ENCODE measurements at places on chromosomes 2 and 18.

GRCh38 chr2:9815844-9816279 lies 27.4 kb upstream of the TAF1B start:
- DNase-seq, result no peak

GRCh38 chr2:3238951-3239841 lies 138.4 kb downstream of the EIPR1 start:
- DNase-seq, result no peak

- no peak for DNase-seq
Measured at GRCh38 chr2:241534293-241534692, 24.3 kb upstream of the BOK start.

GRCh38 chr18:55078303-55078932 lies 119.2 kb upstream of the CCDC68 start:
- DNase-seq, result no peak

DNA sequence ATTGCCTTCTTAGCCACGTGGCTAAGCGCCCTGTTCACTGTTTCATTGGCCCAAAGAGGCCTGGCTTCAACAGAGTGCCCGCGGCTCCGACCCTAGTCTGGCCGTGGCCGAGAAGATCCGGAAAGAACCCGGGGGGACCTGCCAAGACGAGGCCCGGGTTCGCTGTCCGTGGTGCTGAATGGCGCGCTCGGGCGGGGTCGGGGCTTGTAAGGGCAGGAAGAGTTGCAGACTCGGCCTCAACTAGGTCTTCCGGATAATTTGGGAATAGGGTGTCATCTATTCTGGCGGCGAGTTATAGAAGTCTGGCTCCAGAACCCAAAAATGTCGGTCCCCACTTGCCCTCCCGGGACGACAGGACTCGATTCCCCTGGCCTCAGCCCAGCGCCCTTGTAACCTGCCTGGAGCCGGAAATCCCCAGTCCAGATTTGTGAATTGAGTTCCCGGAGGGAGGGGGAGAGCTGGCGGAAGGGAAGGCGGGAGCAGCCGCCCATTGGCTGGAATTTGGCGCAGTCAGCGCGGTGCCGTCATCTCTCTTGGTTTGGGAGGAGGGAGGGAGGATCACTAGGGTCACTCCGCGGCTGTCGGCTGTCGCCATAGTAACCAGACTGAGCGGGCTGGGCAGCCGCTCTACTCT lies 3.5 kb downstream of the CDK5R2 start:
- DNase-seq, result no peak

DNA sequence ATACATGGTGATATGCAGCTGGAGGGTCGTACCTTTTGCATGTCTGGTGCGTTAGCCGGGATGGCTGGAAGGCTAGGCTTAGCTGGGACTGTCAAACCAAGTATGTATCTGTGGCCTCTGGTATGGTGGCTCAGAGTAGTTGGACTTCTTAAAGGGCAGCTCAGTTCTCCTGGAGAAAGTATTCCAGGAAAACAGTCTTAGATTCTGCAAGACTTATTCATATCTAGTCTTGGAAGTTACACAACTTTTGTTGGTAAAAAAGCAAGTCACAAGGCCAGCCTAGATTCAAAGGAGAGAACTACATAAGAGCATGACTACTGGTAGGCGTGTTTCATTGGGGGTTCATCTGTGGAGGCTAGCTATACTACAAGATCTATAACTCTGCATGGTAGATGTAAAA lies 45.5 kb downstream of the EML4 start:
- no peak for DNase-seq

DNA sequence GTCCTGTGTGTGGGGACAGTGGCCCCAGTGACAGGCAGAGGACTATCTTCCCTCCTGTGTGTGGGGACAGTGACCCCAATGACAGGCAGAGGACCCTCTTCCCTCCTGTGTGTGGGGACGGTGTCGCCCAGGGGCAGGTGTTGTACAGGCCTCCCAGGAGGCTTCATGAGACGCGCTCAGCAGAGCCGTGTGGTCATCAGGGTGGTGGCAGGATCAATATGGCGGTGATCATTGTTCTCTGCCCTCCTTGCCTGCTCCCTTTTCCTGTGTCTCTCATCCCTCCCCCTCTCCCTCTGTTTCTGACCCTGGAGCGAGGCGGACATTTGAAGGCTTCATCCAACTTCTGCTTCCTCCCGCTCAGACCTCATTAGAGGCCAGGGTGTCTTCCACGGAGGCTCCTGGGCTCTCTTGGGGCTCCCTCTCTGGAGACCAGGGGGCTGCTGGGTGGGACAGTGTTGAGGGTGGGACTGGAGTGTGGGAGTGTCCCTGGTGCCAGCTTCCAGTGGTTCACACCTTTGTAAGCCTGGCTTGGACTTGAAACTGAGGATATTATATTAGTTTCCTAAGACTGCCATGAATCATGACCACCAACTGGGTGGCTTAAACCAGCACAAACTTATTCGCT lies 59.5 kb downstream of the ACKR3 start:
- no peak for DNase-seq

- no peak for DNase-seq
Measured at GRCh38 chr2:22355816-22356433, 1029.1 kb upstream of the KLHL29 start.

DNA sequence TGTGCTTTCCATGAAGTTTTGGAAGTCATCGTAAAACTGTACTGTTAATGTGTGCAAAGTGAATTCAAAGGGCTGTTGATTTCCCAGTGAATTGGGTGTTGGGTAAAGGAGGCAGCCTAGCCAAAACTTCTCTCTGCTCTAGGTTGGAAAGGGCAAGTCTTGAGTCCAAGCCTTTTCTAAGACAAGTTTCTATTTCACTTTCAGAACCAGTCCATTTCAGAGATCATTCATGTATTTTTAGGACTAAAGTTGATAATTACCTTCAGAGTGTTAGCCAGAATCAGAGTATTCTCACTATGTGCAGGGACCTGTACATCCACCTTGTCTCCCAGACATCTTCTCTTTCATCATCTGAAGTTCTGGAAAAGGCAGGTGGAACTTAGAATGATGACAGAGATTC lies 636.1 kb upstream of the KLHL29 start:
- DNase-seq, result no peak

GRCh38 chr18:2627821-2628276 lies 27.7 kb upstream of the SMCHD1 start:
- no peak for DNase-seq

DNA sequence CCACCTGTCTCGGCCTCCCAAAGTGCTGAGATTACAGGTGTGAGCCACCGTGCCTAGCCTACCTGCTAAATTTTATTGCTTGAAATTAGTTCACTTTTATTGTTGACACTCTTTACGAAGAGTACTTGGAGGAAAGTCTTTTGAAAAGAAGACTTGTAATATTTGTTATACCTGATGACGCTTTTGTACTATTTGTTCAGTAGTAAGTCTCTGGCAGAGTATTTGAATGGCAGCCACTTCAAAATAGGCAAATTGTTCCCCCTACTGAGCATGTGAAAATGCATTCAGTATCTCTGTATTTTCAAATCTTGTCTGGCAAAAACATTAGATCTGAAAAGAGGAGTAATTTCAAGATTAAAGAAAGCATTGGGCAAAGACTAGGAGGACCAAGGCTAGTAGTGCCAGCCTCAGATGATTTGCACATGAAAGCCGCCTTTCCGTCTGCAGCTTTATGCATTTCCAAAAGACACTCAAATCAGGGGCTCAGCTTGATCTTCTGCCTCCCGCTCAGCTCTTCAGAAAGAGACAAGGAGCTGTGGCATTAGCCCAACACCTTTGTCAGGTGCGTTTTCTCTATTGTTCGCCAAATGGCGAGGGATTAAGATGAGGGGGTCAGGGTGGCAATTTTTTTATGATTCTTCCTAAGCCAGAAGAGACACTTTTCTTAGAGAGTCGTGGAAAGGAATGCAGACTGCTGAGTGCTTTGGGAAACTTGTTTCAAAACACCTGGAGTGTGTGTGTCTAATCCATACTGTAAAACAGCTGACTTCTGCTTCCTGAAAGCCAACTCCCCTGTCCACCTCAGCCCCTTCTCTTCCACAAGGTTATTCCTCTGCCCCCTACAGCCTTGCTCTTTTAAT lies 18.8 kb upstream of the FOXI3 start:
- no peak for DNase-seq

GRCh38 chr2:10002109-10002508 lies 41.2 kb upstream of the KLF11 start:
- DNase-seq, result no peak

- no peak for DNase-seq
Measured at GRCh38 chr18:59728816-59729215, 31.6 kb upstream of the CCBE1 start.

DNA sequence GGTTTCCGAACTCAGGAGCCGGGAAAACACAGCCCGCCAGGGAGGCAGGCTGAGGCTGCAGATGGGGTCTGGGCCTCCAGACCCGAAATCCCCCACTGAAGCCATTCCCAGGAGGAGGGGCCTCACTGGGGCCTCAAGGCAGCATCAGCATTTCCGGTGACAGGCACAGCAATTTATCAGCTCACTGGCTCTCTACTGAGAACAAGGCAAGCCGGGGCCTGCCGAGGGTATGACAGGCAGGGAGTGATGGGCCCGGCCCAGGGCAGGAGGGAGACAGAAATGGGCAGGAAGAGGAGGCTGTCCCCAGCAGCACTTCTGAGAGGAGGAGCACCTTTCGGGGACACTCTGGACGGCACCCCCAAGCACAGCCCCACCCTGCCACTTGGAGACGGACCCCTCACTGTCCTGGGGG lies 12.5 kb downstream of the SDC1 start:
- peak; percentile 80 for DNase-seq

All from urinary bladder (tissue), 4 donors.